CD14-positive monocyte (primary cell): ENCODE measurements at places on chromosomes 2 and 18.

DNA sequence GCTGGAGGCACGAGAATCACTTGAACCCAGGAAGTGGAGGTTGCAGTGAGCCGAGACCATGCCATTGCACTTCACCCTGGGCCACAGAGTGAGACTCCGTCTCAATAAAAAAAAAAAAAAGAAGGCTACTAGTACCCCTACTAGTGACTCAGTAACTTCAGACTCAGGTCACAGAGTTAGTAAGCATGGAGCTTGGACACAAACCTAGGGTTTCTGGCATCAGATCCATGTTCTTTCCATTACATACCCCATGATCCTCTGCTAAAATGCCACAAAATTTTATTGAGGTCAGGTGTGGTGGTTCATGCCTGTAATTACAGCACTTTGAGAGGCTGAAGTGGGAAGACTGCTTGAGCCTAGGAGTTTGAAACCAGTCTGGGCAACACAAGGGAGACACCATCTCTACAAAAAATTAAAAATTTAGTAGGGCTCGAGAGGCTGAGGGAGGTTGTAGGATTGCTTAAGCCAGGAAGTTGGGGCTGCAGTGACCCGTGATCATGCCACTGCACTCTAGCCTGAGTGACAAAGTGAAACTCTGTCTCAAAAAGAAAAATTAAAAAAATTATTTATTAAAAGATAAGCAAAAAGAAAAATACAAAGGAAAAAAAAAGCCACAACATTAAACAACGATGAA, 45.1 kb downstream of the DHX57 start:
- peak; percentile 58 for DNase-seq

DNA sequence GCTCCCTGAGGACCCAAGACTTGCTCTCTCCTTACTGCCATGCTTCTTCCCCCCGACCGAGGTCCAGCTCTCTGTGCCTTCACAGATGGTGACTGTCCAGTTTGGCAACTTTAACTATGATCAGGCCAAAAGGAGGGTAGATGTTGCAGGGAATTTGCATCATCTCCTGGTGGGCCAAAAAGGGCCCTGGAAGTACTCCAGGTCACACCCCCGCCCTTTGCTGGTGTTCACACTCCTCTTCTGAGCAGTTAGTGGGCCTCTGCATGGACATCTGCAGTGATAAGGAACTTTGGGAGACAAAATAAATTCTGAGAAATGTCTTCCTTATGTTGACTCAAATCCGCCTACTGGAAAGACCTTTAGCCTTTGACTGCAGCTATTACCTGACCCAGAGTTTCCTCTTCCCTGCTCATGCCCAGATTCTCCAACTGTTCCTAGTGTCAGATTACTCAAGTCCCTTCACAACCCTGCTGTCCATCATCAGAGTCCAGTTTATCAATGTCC, 234.4 kb downstream of the LOXHD1 start:
- no peak for DNase-seq

GRCh38 chr2:62884514-62884913, 166.1 kb upstream of the OTX1 start:
- DNase-seq, result no peak

- no peak for DNase-seq
Measured at GRCh38 chr2:215698566-215698965, 262.7 kb upstream of the FN1 start.

DNA sequence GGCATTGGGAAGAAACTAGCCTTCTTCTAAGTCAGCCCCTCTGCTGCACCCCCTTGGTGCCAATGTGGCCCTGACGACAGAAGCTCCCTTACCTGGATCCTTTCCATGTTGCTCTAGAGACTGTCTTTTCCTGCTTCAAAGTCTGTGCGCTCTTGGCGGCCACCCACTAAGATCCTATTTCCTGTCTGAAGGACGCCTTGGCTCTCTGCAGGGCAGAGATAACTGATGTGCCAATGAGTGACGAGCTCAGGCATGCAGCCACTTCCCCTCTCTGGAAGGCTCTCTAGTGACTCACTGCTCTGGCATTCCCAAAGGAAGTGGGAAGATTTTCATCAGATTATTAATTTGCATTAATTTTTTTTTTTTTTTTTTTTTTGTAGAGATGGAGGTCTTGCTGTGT, 273.5 kb downstream of the CDH20 start:
- DNase-seq, result no peak

DNA sequence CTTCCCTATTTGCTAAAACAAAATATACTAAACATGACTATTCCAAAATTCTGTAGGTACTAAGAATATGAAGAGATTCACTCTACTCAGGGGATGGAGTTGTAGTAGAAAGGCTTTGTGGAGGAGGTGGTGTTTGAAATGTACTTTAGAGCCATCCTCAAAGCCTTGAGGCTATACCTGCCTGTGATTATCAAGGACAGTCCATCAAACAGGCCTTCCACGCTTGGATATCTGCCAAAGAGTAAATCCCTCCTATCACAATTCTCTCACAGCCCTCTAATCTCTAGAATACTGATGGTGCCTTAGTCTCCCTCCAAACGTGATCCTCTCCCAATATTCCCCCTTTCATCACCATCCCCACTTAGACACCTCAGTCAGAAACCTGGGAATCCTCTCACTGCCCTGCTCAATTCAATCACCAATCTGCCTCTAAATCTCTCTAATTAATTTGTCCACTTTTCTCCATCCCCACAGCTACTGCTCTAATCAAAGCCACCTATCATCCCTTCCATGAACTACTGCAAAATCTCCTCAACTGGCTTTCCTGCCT, 13.1 kb downstream of the SOS1 start:
- DNase-seq, result no peak

- DNase-seq, result no peak
Measured at GRCh38 chr2:121884511-121884921, 129.1 kb downstream of the TSN start.

DNA sequence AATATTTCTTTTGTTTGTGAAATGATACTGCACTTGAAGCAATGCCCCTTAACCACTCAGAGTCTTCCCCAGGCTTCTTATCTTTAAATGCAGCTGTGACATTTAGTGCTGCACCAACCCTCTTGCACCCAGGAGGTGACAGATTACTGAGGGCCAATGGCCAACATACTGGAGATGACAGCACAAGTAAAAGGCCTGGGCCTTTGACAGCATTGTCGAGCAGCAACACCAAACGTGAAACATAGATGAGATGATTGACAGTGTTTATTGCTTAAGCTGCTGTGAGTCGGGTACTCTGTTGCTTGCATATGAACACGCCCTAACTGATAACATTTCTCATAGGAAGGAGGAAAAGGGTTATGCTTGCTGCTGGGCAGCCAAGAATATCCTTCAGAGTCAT, 80.3 kb downstream of the THNSL2 start:
- no peak for DNase-seq

DNA sequence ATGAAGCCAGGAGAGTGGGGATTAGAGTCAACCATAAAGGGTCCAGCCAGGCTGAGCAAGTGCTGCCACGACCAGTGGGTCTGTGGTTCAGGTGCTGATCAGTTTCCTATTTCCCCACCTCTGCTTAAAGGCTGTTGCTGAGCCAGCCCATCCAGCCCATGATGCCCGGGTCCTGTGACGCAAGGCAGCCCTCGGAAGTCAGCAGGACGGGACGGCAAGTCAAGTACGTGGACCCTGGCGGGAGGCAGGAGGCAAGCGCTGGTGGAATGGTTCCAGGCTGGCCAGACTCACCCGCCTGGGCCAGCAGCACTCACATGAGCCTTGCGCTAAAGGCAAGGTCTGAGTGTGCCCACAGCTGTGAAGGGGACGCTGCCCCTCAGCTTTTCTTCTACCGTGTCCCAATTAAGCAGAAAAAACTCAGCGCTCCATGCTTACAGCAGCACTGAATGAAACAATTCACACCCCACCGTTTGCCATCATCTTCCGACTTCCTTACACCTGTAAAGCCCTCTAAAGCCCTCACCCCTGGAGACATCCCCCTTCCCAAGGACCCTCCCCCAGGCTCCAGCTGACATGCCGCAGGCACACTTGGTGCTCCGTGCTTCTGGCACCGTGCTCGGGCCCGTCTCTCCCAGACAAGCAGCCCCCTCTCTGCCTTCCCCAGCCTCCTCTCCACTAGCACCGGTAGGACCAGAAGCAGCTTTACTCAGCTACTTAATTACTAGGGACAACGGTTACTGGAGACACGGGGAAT, 11.3 kb upstream of the RPL31 start:
- DNase-seq, result no peak

GRCh38 chr2:127638361-127639110, 7.4 kb upstream of the GPR17 start:
- no peak for DNase-seq

DNA sequence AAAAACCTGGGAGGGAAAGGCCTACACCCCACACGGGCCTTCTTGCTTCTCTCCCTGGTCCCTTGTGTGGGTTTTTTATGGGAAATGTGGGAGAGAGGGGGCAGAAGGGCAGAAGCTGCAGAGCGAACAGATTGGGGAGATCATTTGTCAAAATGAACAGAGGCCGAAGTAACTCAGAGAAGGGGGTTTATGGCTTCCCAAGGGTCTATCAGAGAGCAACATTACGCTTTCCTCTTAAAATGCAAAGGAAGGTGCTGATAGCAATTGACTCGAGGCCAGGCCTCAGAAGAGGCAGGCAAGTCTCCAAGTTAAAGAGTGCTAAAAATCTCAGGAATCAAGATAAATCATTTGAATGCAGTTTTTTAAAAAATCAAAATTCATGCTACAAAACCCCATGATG, 101.5 kb downstream of the SGPP2 start:
- no peak for DNase-seq

GRCh38 chr2:1606421-1607235, 137.7 kb downstream of the PXDN start:
- DNase-seq, result no peak

DNA sequence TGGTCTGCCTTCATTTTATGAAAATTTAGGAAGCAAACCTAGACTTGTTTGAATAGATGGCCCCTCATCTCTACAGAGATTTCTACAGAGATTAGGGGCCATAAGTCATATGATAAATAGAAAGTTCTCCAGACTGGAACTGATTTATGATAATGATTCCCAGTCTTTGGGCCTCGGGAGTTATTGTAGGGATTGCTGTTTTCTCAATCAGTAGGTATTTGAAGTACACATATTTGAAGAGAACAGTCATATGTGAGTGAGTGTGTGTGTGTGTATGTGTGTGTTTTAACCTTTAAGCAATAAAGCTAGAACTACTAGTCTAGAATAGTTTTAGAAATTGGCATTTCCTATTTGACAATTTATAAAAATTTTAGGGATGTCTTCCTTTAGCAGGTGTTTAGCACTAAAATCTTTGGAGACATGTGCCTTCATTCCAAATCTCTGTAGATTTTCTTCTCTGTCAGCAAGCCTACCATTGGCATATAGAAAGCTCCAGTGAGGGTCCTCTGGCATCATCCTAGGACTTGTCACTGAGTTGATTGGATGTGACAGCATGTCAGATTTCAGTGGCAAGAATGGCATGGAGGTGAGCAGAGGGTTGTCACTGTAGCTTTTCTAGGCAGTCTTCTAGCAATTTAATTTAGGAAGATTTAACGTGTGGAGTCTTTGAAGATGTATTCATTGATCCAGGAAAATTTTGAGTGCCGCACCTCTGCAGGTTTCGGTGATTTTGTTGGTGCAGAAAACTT, 71.2 kb downstream of the MYO1B start:
- no peak for DNase-seq

GRCh38 chr18:13461469-13461868, 242.9 kb downstream of the LDLRAD4 start:
- DNase-seq, result no peak

- DNase-seq, result no peak
Measured at GRCh38 chr2:129176375-129176774, 803.1 kb upstream of the RAB6C start.

DNA sequence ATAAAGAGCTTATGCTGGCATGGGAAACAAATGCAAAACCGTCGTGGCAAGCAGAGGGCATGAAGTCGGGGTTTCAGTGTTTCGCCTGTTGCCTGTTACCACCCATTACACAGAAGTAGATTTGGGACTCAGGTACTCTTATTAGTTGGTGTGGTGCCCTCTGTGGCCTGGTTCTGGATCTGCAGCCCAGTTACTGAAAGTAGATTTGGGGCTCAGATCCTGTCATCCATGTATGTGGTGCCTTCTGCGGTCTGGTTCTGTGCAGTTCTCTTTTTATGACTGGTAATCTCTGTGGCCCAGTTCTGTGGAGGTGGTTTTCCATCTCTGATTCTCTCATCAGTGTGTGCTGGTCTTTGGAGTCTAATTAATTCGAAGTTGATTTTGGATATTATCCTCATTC, 45.2 kb downstream of the ADNP2 start:
- peak; percentile 18 for DNase-seq

DNA sequence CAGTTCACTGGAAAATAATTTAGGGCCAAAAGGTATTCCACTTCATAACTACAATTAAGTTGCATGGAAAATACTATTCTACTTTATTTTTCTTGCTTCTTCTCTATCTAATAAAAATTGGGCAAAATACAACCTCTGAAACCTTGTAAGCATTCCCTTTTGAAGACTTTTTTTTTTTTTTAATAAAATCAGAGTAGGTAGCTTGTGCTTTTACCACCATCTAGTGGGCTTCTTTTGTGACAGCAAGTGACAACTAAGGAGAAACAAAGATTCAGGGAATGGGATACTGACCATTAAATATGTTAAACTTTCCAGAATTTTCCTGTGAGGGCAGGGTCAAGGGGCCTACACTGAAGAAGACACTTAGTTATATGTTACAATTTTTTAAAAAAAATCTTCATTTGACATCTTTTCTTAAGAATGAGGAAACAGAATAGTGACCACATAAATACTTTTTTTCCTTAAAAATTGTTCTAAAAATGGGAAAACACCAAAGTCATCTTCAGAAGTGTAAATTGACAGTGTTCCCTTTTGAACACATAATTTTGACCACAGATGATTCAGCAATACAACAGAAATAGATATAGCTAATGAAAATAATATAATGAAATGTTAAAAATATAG, 1183.2 kb upstream of the ACVR2A start:
- no peak for DNase-seq

- no peak for DNase-seq
Measured at GRCh38 chr18:74050807-74051206, 96.8 kb downstream of the FBXO15 start.

- peak; percentile 76 for DNase-seq
Measured at GRCh38 chr2:46097714-46098480, 199.3 kb upstream of the EPAS1 start.

DNA sequence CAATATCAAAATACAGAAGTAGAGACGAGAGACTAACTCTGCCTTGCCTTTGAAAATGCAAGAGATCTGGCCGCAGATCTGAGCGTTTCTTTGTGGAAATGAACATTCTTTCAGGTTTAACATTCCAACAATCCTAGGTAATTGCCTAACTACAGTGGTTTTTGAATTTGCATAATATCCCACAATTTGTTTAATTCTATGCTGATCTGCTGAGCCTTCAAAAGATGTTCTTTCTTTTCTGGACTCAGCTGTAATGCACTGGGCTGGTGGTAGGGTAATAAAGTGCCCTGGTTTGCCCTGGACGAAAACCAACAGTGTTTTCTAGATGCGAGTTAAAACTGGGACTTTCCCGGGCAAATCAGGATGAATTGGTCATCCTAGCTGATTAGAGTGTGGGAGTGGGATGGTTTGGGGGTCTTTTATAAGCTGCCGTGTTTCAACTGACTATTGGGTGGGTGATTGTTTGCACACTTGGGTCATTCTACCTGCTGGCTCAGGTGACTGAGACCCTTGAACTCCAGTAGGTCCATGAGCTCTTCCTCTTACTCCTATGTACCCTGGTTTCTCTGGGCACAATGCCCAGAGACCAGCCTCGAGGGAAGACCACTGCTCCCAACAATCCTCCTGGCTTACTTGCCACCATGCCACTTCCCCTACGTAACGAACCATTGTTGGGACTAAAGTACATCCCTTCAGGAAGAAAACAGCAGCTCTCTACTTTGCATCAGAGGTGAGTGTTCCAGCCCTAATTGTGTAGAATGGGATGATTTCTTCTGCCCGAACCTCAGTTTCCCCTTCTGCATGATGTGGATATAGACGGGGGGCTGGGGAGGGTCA, 3.4 kb upstream of the PAX8 start:
- DNase-seq, result no peak
